Panc1 (cell line): ENCODE measurements at places on chromosomes 16 and 17. TPM values are rescaled to one million over a fixed set of nuclear protein-coding genes. Genes with fewer than 3 reads are reported as not detected.

COL1A1 gene
- 52.7 TPM for total RNA-seq

PPM1E gene
- 2.9 TPM for total RNA-seq

DNA sequence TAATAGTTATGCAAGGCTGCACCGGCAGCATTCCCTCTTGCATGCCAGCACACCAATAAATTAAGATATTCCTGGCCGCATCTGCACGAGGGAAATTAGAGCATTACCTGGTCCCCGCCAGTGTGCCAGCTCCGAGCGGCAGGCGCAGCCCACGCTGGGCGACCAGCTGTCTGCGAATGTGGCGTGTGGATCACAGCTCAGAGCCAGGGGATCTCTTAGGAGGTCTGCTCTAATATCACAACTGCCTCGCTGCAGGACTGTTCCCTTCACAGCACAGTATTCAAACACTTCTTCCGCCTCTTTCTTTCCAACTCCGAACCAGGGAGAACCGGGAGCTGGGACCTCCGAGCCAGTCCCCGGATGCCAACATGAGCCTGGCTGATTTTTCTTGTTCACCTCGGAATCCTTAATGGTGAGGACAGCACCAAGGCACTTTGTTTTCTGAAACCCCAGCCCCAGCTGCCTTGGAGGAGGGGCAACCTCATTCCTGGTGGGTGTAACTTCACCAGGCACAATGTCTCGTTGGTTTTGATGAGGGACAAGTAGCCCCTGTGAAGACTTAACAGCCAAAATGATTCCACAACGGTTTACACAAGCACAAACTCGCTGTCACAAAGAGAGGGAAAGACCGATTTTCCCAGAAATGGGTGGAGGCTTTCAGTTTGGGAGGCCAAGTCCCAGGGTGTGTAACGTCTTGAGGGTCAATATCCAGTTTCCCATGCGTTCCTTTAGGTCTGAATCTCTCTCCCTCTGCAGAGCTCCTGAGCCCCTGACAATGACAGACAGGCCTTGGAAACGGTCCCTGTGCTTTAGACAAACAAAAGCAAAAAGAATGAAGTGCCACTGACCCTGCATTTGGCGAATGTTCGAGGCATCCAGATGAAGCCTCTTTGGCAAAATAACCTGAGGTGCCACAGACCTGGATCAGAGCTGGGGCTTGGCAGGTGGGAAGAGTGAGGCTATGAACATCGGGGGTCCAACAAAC is 213.2 kb downstream of the C16orf78 start:
- H3K4me3 ChIP-seq, result no peak overlapping the region
- DNase-seq, result no peak
- H3K27ac ChIP-seq, result no peak overlapping the region
- no peaks in the 10 kb centered on the region; the same call in 1 of the 2 replicates for H3K27me3 ChIP-seq
- H3K36me3 ChIP-seq, result no peaks in the 10 kb centered on the region

DNA sequence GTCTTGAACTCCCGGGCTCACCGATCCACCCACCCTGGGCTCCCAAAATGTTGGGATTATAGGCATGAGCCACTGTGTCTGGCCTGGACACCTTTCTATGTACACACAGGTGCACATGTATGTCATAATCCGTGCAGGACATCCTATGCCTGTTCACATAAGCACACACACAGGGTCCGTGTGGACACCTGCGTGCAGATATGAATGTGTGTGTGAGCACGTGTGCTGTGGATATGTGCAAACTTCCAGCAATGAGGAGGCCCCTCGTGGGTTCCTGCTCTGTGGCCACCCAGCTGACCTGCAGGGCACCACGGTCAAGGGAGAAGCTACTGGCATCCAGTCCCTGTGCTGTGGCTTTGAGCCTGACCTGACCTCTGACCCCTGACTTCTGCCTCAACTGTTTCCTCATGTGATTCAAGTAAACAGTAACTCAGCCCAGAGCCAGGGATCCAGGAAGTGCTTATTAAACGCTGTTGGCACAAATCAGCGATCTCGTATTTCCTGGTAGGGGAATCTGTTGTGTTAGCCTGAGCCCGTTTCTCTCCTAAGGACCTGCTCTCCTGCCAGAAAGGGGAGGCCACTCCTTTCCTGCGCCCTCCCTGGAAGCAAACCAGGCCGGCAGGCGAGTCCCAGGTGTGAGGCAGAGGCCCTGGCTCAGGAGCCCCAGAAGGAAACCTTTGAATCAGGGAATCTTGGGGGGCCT is 6.5 kb downstream of the CPNE7 start:
- peaks cover 11% of the 10 kb centered on the region for H3K4me1 ChIP-seq
- no peak overlapping the region for H3K4me3 ChIP-seq
- no peaks in the 10 kb centered on the region for H3K36me3 ChIP-seq
- H3K27me3 ChIP-seq, result no peaks in the 10 kb centered on the region
- H3K27ac ChIP-seq, result no peak overlapping the region

DNA sequence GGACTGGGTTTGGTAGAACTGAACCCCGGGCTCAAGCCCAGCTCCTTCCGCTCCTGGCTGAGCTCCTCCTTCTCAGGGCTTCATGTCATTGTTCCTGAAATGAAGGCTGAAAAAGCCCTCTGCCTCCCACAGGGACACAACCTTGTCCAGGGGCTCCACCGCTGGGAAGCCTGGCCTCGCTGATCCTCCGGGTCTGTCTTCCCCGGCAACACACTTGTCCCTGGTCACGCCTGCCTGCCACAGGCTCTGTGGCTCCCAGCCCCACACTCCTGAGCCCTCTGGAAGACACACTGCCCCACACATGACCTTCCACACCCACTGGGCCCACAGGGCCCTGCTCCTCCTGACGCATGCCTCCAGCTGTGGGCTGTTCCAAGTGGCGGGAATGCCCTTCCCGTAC is 18.0 kb upstream of the ZC3H18 start:
- no peak overlapping the region for H3K4me3 ChIP-seq
- no peak for DNase-seq
- H3K36me3 ChIP-seq, result no peaks in the 10 kb centered on the region
- no peak overlapping the region for H3K27ac ChIP-seq
